ENCODE measurements at places on chromosomes 6 and 20.

GRCh38 chr6:55584654-55585354 lies 5.8 kb upstream of the HMGCLL1 start:
- no peak for DNase-seq

DNA sequence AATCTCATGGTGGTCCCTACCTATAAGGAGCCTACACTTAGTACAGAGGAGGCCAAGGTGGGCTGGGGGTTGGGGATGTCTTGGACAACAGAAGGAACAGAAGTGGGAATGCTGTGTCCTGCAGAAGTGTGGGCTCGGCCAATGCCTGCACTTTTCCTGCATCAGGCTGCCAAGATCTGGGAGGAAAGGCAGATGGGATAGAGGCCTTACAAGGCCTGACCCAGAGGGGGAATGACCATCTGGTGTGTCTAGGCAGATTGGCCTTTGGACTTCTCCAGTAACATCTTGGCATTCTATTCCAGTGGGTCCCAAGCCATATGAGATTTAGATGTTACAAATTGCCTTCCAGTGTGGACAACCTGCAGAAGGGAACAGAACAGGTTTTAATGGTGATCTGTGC lies 124.7 kb upstream of the GPR6 start:
- DNase-seq = no peak

- DNase-seq = no peak
These were observed 74.0 kb downstream of the UNC5CL start for GRCh38 chr6:40965046-40965445.

GRCh38 chr6:28824793-28825731 lies 98.7 kb downstream of the TRIM27 start:
- DNase-seq = no peak

DNA sequence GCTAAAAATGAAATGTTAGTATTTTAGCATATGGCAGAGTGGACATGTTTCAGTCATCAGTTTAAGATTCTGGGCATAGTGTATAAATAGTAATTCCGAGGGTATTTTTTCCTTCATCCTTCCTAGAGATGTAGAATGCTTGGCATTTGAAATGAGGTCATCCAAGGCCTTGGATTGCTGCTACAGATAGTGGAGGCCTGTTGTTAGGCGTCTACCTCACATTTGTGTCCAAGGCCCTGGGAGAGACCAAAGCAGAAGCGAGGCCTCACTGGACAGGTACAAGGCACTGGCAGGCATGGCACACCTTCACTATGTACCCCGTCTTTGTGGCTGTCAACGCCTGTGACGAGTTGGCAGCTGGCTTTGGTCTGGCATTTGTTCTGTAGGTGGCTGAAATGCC lies 58.0 kb downstream of the DTD1 start:
- DNase-seq = no peak

GRCh38 chr20:58128635-58129625 lies 99.5 kb downstream of the ANKRD60 start:
- DNase-seq = no peak

- no peak for DNase-seq
These were observed 66.5 kb downstream of the DLGAP4 start for GRCh38 chr20:36372666-36373065.

DNA sequence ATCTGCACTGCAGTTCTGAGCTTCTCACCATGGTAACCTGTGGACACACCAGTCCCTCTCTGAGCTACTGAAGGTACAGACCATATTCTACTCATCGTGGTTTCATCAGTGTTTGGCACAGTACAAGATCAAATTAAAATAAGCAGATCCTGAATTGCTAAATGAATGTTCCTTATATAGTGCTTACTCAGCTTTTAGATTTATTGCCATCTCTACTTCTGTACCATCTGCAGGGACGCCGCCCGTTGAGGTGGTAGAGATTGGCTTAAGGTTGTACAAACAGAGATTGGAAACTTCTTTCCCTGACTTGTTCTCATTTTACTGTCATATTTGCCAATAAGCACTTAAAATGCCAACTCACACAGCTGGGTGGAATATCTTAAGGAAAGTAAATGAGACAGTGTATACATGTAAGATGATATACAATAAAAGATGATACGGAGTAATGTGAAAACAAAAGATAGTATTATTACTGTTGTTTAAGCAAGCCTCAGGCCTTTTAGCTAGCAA lies 223.4 kb upstream of the FOXQ1 start:
- no peak for DNase-seq
